ENCODE measurements at places on chromosomes 5 and 9. TPM values are rescaled to one million over a fixed set of nuclear protein-coding genes. Genes with fewer than 3 reads are reported as not detected.

LCN9 gene
- total RNA-seq = not detected

SCGB3A2 gene
- total RNA-seq = not detected

FAM163B gene
- not detected for total RNA-seq

TAF11L5 gene
- total RNA-seq = not detected

CCNJL gene
- 3.2 TPM for total RNA-seq

NREP gene
- 17.1 TPM for total RNA-seq

PGM5 gene
- total RNA-seq = 5.7 TPM

SLC34A1 gene
- 0.19 TPM for total RNA-seq
